ENCODE measurements at places on chromosomes 5 and 9.

GRCh38 chr9:72554221-72554641 is 32.8 kb downstream of the TMC1 start:
- DNase-seq, result peak; percentile 77

- no peak for DNase-seq
Observed at GRCh38 chr9:124398191-124398935, 16.9 kb downstream of the PSMB7 start.

GRCh38 chr5:42832060-42832459 is 20.4 kb upstream of the SELENOP start:
- no peak for DNase-seq

GRCh38 chr5:172481011-172481800 is 26.9 kb upstream of the SH3PXD2B start:
- DNase-seq, result no peak

DNA sequence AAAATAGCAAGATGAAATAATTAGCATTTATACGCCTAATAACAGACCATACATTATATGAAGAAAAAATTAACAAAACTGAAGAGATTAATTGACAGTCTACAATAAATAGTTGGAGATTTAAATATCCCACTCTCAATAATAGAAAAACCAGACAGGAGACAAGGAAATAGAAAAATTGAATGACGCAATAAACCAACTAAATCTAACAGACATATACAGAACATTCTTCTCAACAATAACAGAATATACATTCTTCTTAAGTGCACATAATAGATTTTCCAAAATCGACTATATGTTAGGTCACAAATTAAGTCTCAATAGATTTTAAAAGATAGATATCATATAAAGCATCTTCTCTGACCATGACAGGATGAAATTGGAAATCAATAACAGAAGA is 25.6 kb upstream of the RNF180 start:
- no peak for DNase-seq

- no peak for DNase-seq
Observed at GRCh38 chr9:37406603-37407401, 15.7 kb upstream of the GRHPR start.

GRCh38 chr9:130583271-130583670 is 3.9 kb downstream of the FUBP3 start:
- no peak for DNase-seq

GRCh38 chr9:135079018-135079417 is 8.4 kb upstream of the OLFM1 start:
- no peak for DNase-seq

GRCh38 chr5:127061956-127062355 is 11.3 kb downstream of the C5orf63 start:
- no peak for DNase-seq

- no peak for DNase-seq
Observed at GRCh38 chr5:150651382-150651781, 9.7 kb upstream of the MYOZ3 start.

- DNase-seq, result no peak
Observed at GRCh38 chr5:171750311-171750788, 35.3 kb upstream of the SMIM23 start.

DNA sequence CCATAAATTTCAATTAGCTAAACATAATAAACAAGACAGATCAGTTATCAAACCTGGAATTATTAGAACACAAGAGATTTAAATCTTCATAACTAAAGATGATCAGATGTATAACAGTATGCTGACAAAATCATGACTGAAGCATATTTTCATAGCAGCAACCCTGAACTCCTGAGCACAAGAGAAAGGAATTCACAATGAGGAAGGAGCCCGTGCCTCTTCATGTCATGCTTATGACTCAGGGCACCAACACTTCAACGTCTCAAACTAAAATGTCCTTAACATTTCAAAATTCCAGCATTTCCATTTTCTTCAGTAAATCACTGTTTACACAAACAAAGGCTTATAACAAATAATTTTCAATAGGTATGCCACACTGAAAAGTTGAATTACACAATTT is 6.7 kb downstream of the AP3B1 start:
- DNase-seq, result peak; percentile 46

- DNase-seq, result no peak
Observed at GRCh38 chr9:81313877-81314276, 375.5 kb downstream of the TLE1 start.

DNA sequence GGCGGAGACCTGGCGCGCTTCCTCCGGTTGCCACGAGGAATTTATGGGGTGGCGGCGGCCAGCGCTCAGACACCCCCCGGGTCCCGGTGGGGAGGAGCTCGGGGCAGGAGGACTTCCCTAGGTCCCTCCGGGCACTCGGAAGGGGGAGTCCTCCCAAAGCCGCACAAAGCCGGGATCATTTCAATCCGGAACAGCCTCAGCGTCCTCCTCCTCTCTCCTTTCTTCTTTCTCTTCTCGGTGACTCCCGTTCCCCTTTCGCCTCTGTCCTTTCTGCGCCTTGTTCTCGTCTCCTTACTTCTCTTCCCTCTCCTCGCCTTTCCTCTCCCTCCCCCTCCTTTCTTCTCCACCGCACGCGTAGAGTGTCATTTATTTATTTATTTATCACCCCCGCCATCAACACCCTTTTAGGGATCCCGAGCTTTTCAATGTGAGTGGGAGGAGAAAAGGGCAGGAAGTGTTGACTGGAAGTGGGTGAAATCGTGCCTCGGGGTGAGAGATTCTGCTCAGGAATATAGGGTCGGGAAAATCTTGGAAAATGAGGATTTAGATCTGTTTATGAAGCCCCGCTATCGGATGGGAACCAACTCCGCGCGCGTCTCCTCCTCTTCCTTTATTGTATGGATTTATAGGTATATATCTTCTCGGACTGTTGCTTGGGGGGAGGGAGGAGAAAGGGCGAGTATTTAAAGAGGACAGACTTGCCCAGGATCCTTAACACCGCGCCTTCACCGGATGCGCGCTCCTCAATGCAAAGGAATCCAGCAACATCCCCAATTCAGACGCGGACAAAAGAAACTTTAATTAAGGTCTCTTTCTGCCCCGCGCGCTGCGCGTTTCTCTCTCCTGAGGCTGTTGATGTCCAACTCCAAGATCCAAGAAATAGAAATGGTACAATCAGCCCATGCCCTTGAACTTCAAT is 2.0 kb upstream of the ZNF462 start:
- DNase-seq, result no peak

GRCh38 chr9:114522286-114522685 is 17.0 kb upstream of the WHRN start:
- DNase-seq, result no peak

- DNase-seq, result no peak
Observed at GRCh38 chr5:137679910-137680309, 56.0 kb downstream of the KLHL3 start.

GRCh38 chr5:133245191-133246052 is 193.6 kb downstream of the HSPA4 start:
- DNase-seq, result peak; percentile 66

GRCh38 chr5:1801967-1802295 is 724 bp downstream of the NDUFS6 start:
- DNase-seq, result no peak

DNA sequence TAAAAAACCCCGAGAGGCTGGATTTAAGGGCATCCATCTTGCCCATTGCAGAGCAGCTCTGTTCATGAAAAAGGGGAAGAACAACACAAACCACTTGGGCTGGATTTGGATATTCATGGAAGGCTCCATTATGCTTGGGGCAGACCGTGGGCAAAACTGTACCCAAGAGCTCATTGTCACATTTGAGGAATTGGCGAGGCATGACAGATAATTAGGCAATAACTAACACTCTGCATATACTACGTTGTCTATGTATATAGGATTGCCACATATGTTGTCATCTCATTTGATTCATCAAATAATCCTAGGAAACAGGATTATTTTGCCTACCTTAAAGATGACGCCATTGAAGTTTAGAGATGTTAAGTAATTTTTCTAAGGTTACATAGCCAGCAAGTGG is 255.4 kb downstream of the SMARCA2 start:
- DNase-seq, result no peak

- no peak for DNase-seq
Observed at GRCh38 chr5:96905864-96906263, 29.6 kb downstream of the ERAP2 start.

DNA sequence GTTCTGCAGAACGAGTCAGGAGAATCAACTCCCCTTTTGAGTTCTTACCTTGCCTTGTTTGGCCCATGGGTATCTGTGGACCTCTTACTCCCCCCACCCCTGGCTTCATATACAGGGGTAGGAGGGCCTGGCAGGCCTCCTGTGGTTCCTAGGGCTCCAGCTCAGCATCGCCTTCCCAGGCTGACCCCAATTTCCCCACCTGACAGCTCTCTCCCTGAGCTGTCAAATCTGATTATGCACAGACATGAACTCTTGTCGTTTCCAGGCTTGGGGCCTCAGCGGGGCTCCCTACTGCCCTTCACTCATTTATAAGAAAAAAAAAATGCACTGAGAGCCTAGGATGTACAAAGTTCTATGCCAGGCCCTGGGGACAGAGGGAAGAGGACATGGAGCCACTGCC is 67.9 kb downstream of the PTPN3 start:
- DNase-seq, result no peak

- DNase-seq, result no peak
Observed at GRCh38 chr5:27769748-27770402, 731.5 kb upstream of the CDH9 start.

- DNase-seq, result no peak
Observed at GRCh38 chr9:76620996-76621395, 143.2 kb upstream of the PCA3 start.

GRCh38 chr5:2874099-2874498 is 122.6 kb upstream of the IRX2 start:
- DNase-seq, result no peak

DNA sequence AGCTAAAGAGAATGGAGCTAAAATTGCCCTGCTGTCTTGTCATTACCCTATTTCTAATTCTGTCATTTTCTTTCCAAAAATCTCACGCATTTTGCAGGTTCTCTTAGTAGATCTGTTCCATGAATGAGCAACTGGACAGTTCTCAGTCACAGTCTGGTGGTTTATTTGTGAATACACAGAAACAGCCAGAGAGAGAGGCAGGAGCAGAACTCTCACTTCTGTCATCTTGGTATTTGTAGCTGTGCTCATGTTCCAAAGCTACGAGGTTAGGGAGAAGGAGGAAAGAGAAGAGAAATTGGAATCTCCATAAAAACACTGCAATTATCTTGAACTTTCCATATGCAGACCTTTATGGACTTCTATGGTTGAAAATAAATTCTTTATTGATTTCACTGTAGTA is 118.0 kb upstream of the OR13F1 start:
- no peak for DNase-seq

DNA sequence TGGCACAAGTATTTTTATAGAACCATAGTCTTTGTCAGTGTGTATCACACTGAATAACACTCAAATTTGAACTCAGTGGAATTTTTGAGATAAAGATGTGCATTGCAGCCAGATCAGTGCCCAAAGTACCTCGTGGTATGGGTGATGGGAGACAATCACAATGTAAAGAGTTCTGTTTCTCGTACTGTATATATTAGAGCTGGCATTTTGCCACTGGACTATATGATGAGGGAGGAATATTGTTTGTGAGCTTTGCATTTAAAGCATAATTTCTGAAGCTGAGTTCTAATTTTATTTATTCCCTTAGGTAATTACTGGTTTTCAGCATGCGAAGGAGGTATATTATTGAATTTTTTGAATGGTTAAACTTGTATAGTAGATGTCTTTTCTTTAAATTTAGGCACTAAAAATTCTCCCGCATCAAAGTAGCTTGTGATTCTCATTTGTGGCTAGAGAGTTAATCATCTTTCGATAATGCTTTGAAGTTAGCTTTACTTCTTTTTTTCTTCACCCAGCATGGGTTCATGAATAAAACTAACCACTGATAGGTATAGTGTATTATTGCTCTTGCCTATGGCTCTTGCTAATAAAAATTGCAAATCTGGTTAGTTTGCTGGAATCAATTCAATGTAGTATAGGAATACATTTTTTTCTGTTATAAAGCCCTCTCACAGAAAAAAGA is 43.1 kb downstream of the PAM start:
- no peak for DNase-seq

DNA sequence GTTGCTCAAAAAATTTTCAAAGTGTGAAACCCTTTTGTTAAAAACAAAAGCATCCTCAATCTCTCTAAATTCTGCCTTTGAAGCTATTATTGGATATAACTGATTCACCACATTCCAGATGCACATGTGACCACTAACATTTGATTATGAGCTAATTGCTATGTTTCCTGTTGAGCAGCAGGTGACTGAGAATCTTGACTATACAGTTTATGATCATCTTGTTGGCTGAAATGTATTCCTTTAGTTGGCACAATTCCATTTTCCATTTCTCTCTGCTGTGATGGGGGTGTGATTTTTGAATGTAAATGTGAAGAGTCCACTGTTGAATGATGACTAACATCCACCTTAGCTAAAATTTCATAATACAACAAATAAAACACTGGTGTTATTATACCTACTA is 10.7 kb downstream of the LYSMD3 start:
- DNase-seq, result no peak

- DNase-seq, result no peak
Observed at GRCh38 chr5:170642066-170642735, 138.4 kb downstream of the KCNIP1 start.

DNA sequence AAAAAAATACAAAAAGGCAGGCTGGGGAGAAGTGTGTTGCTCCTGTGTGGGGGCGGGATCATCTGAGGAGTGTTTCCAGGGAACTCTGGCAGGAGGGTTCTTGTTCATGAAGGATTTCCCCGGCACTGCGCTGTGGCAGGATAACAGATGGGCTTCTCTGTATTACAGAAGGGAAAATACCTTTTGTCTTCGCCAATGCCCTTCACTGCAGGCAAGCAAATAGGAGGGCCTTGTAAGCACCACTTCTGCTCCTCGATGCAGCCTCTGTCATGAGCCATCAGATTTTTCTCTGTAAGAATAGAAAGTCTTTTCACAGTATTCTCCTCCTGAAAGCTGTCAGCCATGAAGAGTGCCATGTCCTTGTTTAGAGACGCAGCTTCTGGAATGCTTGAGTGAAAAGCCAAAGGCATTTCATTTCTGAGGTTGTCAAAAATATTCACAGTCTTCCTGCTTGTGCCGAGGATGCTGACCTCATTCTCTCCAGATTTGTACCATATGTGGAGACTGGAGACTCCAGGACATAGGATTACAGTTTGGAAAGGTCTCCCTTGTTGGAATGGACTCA is 294.0 kb downstream of the YTHDC2 start:
- DNase-seq, result peak; percentile 78

- no peak for DNase-seq
Observed at GRCh38 chr5:135598691-135599395, 20.1 kb upstream of the CXCL14 start.

- no peak for DNase-seq
Observed at GRCh38 chr5:2740876-2741555, 10.5 kb downstream of the IRX2 start.

GRCh38 chr9:114400772-114401171 is 13.0 kb upstream of the AKNA start:
- DNase-seq, result no peak

DNA sequence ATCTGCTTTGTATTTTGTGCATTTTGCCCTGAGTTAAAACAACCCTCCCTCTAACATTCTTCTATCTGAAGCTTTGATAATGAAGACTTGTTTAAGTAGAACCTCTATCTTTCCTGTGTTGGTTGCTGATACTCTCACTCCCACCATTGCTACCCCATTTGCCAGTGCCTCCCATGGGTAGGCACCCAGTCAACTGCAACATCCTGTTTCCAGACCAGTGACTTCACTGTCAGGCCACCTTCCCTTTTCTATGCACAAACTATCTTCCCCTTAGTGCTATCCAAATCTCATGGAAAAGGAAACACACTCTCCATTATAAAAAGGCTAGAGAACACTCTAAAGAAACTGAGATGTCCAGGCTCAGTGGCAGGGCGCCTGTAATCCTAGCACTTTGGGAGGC is 5.6 kb upstream of the IARS1 start:
- DNase-seq, result no peak
